Hematopoietic multipotent progenitor cell treated with erythropoietin and hydrocortisone succinate and interleukin-3 and kit ligand, for 17 days (in vitro differentiated cells): ENCODE measurements at places on chromosomes 5 and 9.

DNA sequence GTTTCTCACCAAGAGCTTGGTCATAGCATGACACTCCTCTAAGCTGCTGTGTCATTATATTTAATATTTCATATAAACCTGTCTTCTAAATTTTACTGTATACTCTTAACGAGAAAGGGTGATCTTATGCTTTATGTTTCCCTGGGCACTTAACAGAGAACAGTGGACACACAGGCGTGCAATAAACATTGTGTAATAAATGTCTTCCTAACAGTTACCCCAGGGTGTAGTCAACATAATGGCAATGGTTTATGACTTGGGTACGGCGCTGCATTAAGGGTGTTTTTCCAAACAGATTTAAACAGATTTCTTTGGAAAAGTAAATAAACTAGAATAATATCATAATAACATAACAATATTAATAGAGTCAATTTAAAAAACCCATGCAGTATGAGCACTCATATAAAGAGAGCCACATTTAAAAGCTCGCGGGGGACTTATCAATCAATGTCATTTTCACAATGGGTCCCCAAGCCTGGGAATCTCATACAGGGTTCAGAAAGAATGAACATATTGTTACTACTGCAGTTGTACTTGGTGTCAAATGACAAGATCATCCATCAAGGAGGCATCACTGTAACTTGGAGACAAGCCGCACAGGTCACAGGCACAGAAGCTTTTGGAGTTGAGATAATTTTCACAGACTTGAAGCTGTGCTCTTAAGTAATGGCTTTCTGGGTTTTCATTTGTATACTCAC is 376.4 kb downstream of the CTNND2 start:
- DNase-seq = no peak

- DNase-seq = no peak
Measured at GRCh38 chr5:56145511-56145910, 87.6 kb downstream of the ANKRD55 start.

DNA sequence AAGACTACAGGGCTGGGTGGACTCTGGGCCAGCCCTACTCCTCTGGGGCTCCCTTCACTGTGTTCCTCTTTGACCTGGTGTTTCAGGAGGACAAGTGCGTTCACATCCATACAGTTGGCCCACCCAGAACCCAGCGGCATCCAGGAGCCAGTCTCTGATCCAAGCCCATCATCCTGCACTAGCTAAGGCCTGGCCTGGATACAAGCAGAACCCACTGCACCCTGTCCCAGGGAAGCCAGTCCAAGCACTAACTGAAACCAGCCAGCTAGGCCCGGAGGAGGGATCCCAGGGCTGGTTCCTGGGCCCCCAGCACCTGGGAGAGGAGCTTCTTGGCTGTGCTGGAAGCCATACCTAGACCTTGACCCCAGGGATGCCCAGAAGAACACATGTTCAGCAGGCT is 4.1 kb upstream of the GBGT1 start:
- no peak for DNase-seq

DNA sequence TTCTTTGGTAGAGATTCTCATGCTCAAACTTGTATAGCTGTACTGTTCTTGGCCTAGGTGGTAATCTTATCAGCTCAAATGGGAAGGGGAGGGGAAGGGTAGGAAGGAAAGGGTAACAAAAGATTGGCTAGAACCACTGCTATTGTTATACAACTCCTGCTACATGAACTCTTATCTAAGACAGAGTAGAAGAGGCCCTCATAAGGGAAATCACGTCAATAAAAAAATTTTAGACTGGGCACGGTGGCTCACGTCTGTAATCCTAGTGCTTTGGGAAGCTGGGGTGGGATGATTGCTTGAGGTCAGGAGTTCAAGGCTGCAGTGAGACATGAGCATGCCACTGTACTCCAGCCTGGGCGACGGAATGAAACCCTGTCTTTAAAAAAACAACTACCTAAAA is 15.9 kb downstream of the STOM start:
- no peak for DNase-seq

- no peak for DNase-seq
Measured at GRCh38 chr9:78677326-78677725, 380.4 kb downstream of the PSAT1 start.

- DNase-seq = no peak
Measured at GRCh38 chr9:111945216-111945615, 48.6 kb downstream of the UGCG start.

DNA sequence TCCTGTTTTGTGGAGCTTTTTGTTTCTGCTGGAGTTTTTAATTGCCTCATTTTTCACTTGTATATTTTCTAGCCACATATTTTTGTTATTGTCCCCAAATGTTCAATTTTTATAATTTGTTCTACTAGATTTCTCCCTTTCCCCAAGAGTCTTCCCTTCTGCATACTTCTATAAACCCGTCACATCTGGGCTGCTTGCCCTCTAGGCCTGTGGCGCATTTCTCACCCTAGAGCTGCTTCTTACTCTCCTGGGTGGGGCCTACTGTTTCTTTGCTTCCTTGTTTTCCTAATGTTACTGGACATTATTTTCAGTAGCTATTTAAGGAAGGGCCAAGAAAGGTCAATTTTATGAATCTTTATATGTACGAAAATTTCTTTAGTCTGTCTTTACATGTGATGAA is 51.5 kb downstream of the NXNL2 start:
- no peak for DNase-seq

- DNase-seq = no peak
Measured at GRCh38 chr9:36345103-36345846, 54.8 kb downstream of the RNF38 start.

DNA sequence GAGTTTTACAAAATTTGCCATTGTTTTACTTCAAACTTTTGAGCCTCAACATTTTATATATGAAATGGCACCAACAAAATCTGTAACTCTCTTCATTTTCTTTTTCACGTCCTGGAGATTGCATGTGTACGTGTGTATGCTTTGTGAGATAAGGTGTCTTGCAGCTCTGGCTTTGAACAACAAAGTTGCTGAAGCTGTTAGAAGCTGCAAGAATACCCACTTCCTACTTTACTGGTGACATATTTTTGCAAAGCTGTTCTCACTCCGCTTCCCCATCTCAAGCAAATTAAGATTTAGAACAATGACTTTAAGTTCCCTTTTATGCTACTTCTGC is 41.8 kb downstream of the FYB1 start:
- no peak for DNase-seq

DNA sequence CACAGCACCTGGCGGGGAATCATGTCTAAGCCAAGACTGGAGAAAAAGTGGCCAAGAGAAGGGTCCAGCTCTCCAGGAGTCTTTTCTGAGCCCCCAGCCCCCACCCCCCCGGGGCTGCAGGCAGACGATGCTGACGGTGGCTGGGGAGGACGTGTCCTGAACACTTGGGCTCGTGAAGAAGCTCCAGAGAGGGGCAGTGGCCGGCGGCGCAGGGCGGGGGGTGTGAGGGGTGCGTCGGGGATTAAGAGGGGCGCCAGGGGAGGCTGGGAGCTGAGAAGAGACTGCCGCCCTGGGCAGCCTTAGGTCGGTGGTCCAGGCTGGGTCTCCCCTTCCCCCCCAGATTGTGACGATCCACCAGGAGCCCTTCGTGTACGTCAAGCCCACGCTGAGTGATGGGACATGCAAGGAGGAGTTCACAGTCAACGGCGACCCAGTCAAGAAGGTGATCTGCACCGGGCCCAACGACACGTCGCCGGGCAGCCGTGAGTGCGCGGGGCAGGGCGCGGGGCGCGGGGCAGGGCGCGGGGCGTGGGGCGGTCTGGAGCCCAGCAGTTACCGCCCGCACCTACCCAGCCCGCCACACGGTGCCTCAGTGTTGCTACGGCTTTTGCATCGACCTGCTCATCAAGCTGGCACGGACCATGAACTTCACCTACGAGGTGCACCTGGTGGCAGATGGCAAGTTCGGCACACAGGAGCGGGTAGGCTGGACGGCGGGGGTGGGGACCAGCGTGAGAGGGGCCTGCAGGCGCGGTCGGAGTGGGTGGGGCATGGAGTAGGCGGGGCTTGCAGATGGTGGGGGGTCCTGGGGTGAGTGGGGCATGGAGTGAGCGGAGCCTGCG is 8.9 kb downstream of the LRRC26 start:
- DNase-seq = no peak

DNA sequence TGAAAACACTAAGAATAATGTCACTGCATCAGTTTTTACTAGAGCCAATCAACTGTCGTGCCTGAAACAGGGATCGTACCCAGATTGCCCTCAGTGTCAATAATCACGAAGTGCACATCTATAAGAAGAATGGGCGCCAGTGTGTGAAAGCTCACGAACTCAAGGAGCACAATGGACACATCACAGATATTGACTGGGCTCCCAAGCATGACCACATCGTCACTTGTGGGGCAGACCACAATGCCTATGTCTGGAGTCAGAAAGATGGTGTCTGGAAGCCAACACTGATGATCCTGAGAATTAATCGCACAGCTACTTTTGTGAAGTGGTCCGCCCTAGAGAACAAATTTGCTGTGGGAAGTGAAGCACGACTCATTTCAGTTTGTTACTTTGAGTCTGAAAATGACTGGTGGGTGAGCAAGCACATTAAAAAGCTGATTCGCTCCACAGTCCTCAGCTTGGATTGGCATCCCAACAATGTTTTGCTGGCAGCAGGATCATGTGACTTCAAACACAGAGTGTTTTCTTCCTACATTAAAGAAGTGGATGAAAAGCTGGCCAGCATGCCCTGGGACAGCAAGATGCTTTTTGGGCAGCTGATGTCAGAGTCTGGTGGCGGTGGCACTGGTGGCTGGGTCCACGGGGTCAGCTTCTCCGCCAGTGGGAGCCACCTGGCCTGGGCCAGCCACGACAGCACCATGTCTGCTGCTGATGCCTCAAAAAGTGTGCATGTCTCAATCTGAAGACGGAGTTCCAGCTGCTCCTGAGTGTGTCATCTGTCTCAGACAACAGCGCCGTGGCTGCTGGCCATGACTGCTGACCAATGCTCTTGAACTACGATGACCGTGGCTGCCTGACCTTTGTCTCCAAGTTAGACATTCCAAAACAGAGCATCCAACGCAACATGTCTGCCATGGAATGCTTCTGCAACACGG is 32.2 kb downstream of the NSA2 start:
- no peak for DNase-seq

GRCh38 chr9:80378669-80379293 is 807.0 kb downstream of the TLE4 start:
- DNase-seq = no peak

DNA sequence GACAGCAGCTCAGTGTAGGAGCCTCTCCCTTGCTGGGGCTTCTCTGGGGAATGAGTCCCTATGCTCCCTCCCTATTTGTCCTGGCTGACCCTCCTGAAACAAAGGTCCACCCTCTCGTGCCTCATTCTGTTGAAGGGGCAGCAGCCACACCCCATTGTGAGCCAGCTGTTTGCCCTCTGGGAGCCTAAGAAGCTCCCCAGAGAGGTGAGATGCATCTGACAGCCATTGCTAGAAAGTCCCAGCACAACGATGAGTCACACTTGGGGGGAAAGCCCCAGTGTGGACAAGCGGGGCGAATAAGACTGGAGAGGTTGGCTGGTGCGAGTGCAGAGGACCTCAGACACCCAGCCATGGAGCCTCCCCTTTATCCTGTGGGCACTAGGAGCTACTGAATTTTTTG is 101.4 kb downstream of the PPARGC1B start:
- DNase-seq = no peak

DNA sequence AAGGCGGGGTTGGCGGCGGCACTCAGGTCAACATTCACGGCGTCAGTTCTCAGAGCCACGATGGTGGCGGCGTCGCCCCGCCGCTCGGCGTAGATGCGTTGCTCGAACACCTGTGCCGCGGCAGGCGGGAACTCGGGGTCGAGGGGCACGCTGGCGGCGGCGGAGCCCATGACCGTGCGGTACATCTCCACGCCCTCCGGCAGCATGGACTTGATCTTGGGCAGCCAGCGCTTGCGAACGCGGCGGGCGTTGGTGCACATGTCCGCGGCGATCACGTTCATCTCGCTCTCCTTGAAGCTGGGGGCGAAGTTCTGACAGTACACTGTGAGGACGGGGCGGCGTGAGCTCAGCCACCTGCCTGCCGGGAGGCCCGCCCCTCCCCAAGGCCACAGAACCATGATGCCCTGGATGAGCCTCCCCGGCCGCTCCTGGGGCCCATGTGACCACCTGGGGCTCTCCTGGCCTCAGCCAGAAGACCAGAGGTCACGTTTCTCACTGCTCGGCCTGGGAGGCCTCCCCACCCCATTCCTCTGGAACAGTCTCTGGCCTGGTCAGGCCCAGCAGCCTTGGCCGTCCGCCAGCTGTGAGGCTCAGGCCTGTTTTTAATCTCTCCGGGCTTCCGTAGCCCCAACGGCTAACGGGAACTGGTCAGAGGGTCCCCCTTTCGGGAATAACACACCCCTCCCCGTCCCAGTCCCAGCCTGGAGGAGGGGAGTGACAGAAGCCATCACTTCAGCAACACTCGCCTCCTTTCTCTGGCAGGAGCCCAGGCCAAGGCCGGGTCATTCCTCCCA is 50.7 kb upstream of the UBAC1 start:
- DNase-seq = no peak

DNA sequence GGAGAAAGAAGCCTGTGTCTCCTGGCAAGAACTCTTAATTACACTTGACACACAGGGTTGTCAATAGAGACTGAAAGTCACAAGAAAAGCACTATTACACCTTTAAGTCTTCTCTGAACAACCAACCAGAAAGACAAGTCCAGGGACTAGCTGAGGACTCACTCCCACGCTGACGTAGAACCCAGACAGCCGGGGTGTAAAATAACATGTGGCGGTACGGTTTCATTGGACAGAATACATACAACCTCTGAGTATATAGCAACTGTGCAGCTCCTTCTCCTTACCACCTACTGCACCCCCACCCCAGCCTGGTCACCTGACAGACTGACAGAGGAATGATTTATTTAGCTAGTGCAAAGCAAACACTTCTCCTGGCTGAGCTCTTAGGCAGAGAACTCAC is 103.4 kb upstream of the RASEF start:
- no peak for DNase-seq

GRCh38 chr5:36392818-36393217 is 91.1 kb upstream of the RANBP3L start:
- DNase-seq = no peak

GRCh38 chr9:98552331-98552730 is 156.4 kb downstream of the GABBR2 start:
- no peak for DNase-seq

- no peak for DNase-seq
Measured at GRCh38 chr5:35516271-35516670, 101.4 kb upstream of the SPEF2 start.

DNA sequence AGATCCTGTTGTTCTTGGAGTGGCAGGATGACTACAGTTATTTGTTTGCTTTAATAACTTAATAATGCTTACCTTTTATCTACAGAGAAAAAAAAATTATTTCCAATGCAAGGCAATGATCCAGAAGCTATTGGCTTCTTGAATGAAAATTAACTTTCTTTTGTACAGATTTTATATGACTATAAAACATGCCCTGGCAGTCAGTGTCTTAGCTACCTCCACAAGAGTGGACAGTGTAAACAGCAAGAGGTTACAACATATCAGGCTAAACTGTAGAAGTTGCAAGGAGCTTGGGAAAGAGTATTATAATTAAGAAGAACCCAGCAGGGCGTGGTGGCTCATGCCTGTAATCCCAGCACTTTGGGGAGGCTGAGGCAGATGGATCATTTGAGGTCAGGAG is 49.1 kb downstream of the BNC2 start:
- no peak for DNase-seq

GRCh38 chr5:121055586-121055985 is 591.5 kb downstream of the PRR16 start:
- no peak for DNase-seq
